ENCODE measurements at places on chromosomes 5 and 9.
A peak's percentile ranks its signal among the peaks of the same experiment; 100 is the strongest.

DNA sequence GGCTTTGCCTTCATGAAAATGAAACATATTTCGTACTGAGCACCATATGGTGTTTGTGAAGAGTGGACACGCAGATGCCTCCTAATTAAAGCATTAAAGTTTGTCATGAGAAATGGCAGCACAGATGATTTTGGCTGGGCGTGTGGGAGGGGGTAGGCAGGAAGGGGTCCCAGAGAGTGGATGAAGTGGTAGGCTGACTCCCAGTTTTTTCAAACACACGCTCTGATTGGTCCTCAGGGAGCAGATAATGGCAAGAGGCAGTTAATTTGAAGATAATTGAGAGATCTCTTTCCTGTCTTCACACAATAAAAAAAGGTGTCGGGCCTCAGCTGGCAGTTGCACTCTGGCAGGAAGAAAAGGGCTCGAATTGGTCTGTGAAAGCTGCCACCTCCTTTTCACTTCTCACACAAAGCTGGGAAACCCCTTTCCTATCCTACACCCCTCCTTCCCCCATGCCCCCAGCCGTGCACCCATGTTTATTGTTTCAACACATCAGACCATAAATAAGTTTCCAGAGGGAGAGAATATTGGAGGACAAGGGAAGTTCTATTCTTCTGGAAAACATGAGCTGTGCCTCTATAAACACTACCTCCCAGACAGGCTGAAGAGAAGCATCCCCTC lies 429.6 kb downstream of the ARHGEF28 start:
- DNase-seq: no peak

GRCh38 chr5:56090793-56091460 lies 96.2 kb upstream of the IL6ST start:
- no peak for DNase-seq

- DNase-seq: no peak
Observed at GRCh38 chr5:67774267-67774552, 441.3 kb upstream of the PIK3R1 start.

- no peak for DNase-seq
Observed at GRCh38 chr9:93984860-93985259, 29.7 kb upstream of the BARX1 start.

DNA sequence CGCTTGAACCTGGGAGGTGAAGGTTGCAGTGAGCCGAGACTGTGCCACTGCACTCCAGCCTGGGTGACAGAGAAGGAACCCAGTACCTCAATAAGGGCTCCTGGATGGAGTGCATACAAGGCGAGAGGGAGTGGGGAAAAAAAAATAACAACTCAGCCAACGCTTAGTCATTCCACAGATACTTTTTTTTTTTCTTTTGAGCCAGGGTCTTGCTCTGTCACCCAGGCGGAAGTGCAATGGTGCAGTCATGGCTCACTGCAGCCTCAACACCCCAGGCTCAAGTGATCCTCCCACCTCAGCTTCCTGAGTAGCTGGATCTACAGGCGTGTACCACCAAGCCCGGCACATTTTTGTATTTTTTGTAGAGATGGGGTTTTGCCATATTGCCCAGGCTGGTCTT lies 59.5 kb upstream of the GGTA1 start:
- DNase-seq: no peak

DNA sequence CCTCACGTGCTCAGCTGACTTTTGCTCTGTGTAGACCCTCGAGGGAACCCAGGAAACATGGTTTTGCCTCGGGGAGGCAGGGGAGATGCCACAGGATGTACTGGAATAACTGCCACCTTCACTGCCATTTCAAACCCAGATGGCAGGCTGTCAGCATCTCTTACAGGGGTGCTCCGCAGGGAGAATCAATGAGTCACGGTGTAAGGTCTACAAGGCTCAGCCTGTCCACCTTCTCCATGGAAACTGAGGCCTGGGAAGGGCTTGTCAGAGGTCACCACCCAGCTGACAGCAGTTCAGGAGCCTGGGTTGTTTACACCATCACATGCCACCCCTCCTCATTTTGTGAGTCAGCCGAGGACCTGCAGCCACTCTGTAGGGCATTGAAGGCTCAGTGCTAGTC lies 30.8 kb downstream of the DAB2IP start:
- no peak for DNase-seq

DNA sequence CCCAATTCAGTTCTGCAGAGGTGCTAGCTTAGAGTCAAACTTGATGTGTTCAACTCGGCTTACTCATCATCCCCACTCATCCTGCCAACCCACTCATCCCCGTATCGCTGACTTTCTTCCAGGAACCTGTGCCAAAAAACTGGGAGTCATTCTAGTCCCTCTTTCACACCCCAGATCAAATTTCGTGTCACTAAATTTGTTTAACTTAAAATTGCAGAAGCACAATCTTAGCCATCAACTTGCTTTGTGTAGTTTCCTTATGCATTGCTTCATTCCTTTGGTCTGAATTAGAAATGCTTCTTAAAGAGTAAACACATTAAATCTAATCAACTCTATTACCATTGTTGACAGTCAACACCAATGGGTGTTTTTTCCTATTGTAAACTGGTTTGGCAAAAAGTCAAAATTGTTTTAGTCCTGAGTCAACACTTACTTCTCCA lies 162.4 kb downstream of the TTC39B start:
- no peak for DNase-seq

GRCh38 chr5:119386596-119387344 lies 31.0 kb downstream of the TNFAIP8 start:
- DNase-seq: no peak

DNA sequence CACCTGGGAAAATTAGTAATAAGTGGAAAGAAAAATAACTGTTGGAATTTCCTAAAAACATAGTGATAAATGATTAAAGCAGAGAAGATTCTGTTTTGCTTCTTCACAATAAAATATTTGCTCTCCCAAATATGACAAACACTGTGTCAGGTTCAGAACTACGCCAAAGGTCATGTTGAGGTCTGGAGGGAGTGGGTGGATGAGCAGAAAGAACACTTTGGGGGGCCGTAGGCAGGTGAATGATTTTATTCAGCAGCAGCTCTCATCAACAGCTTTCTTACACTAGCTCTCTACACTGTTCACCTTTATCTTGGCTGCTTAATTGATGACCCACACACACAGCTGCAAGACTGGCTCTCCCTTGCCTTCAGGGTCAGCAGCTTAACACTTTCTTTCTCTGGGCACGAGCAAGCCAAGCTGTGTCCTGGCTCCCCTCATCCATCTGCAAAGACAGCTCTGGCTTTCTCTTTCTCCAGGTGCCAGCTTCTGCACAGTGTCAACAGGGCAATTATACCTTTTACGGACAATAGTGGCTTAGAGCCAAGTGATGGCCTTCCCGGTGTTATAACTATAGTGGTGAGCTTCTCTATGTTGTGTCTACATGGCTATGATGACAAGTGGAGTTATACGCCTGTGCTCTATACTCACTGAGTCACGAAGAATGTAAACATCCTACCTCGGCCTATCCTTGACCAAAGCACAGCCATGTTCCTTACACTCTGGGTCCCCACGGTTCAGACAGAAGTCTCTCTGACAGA lies 18.9 kb upstream of the GPX8 start:
- no peak for DNase-seq

GRCh38 chr5:119316906-119317305 lies 38.9 kb upstream of the TNFAIP8 start:
- DNase-seq: no peak

GRCh38 chr9:5435912-5436311 lies 1.8 kb downstream of the PLGRKT start:
- no peak for DNase-seq

DNA sequence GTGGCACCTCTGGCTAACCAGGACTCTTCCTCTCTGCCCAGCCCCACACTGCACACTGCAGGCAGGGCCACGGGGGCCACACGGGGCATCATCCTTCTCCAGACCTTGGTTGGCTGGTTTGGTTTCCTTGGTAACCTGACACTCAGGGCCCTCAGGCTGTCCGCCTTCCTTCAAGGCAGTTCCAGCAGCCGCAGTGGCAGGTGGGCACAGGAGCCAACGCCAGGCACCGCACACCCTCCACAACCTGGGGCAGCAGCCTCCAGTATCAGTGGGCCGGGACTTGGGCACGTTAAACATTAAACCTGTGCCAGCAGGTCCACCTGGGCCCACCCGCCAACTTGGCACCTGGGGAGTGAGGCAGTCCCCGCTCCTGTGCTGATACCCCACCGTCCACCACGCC lies 1.9 kb downstream of the NPDC1 start:
- DNase-seq: no peak

- no peak for DNase-seq
Observed at GRCh38 chr9:121298689-121299466, 30.9 kb downstream of the GSN start.

DNA sequence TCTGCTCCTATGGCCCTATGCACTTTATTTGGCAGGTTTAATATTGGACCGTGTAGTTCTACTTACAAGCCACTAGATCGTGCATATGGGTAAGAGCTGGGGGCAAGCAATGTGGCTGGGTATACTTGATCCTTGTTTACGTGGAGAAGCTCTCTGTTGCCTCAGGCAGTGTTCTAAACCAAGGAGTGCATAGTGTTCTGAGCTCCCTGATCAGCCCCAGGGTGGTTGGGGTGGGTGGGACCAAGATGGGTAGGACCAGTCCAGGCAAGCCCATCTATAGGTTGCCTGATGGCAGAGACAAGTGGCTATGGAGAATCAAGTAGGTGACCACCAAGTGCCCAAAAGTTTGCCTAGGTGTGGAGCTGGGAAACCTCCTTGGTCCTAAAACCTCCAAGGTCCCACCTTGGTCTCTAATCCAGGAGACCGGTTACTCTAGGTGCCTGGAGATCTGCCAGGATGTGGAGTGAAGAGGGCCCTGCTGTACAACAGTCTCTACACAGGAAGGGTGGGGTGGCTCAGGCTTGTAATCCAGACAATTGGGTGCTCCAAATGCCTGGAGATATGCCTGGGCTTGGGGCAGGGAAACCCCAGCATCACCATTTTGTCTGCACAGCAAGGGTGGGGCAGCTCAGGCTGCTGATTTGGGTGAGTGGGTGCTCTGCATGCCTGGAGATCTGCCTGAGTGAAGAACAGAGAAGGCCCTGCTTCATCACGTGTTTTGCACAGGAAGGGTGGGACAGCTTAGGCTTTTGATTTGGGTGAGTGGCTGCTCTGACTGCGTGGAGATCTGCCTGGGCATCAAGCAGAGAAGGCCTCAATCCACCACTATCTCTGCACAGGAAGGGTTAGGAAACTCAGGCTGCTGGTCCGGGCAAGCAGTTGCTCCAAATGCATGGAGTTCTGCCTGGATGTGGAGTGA lies 659.8 kb downstream of the TLE4 start:
- no peak for DNase-seq

DNA sequence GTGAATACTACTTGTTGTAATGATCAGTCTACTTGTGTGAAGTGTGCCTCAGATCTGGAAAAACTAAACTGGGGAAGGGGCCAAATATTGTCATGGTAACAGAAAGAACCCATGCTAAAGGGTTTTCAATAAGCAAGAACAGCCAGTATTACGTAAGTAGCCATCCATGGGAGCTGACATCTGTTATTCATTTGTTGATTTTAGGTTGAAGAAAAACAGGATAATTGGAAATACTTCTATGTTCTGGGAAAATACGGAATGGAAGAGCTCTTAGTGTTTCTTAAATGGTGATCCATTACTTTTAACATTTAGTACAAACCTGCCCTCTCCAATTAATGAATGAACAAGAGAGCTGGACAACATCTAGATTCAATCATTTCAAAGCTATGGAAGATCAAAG lies 485.8 kb downstream of the NTRK2 start:
- no peak for DNase-seq

DNA sequence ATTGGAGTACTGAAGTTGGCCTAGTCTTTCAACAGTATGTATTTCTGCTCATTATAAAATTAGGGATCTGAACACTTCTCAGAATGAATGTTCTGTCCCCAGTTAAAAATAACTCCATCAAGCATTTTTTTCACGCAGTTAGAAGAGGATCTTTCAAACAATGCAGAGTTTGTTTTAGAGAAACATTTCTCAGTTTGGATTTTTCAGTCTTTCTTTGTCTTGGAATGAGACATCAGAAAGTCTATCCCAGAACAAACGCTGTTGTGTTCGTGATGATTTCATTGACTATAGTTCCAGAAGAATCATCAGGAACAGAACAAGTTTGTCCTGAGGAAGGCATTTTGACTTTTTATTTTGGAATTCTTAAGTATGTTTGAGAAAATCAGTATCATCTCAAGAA lies 218.7 kb downstream of the ARRDC3 start:
- no peak for DNase-seq

DNA sequence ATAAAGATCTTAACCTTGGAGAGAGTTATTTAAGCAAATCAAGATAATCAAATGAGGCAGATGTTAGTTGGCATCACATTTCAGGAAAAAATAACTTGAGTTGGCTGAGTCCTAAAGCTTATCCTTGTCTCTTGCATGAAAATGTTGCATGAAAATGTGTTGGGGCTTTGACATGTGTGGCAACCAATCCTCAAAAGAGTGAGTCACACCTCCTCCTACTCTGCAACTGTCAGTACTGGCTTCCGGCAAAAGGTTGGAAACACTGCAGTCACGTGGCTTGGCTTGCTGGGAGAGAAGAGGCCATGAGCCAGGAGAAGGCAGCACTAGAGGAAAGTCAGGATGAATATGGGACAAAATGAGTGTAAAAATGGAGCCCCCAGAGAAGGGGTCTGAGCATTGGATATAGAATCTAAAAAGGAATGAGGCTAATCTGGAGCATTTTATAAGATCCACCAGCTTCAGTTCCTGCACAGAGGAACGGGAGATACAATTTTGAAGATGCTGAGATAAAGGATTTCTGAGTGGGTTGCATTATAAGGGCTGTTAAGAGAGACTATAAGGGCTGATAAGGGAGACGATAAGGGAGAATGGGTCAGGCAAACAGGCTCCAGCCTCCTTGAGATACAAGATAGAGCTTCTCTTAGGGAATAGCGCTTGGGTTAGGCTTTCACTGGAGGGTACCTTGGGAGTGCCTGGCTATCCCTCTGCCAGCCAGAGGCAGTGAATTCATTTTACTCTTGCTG lies 43.1 kb downstream of the SPATA31D1 start:
- DNase-seq: peak; percentile 75

DNA sequence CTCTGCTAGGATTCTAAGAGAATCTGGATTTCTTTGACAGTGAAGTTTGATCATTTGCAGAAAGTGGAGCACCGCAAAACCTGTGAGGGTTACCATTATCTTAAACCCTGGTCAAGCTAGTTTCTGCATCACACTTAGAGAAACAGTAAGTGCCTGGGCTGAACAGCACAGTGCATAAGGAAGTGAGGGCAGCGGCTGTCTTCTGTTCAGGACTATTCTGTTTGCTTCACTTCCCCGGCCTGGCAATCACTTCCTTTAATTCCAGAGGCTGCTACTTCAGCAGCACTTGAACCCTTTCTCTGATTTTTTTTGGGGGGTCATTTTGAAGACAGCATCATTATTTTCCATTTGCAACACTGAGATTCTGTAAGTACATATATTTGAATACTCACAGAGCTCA lies 32.0 kb downstream of the SEMA6A start:
- DNase-seq: no peak

DNA sequence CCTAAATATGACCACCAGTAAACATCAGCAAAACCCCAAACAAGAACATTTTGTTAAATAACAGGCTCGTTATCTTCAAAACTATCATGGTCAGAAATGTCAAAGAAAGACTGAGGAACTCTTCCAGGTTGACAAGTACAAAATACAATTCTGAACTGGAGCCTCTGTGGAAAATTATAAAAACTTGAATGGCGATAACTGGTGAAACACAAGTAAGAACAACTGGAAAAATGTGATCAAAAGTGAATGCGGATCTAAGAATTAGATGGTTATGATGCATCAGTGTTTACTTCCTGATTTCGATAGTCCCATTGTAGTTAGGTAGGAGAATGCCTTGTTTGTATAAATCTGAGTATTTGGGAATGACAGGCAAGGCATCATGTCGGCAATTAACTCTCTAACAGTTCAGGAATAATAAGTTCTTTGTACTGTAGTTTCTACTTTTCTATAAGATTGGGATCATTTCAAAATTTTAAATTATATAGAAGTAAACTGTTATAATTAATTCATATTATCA lies 740.2 kb upstream of the DMAC1 start:
- no peak for DNase-seq

GRCh38 chr9:28832168-28832770 lies 1259.0 kb upstream of the C9orf72 start:
- DNase-seq: no peak
